KBM-7 (cell line): ENCODE measurements at places on chromosomes 3 and 15.

DNA sequence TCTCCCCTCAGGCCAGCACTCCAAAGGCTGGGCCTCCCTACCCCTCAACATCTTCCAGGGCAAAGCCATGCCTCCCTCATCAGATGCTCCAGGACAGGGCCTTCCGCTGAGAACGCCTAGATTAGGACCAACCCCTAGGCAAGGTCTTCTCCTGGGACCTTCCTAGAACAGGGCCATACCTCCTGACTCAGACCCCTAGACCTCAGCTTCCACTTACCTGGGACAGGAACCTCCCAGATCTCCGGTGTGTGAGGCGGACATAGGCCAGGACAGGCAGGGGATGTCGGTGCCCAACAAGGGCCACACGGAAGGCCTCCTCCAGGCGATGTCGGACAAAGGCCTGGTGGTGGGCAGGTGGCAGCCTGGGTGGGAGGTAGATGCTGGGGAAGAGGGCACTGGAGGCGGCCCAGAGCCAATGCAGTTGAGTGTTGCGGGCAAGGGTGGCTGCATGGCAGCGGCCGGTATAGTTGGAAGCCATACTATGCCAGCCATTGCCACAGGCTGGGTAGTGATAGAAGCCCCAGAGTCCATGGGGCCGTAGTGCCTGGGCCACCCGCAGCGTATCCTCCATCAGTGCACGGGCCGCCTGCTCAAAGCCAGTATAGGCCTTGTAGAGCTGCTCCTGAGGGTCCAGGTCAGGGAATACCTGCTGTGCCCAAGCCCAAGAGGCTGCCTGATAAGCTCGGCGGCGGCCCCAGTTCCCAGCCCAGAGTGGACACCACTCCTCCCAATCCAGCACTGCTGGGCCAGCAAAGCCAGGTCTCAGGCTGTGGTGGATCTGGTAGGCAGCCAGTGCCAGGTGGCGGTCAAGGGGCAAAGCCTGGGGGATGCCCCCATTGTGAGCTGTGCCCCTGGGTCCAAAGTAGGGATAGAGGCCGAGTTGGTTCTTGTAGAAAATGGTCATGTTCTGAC, 2.5 kb upstream of the IFRD2 start:
- DNase-seq: no peak

GRCh38 chr3:98556164-98557130, 24.7 kb downstream of the GPR15 start:
- DNase-seq: peak; percentile 94

GRCh38 chr15:98823012-98823458, 174.7 kb downstream of the IGF1R start:
- peak; percentile 81 for DNase-seq

GRCh38 chr15:72229076-72229946, 1.7 kb downstream of the PKM start:
- DNase-seq: peak; percentile 49

DNA sequence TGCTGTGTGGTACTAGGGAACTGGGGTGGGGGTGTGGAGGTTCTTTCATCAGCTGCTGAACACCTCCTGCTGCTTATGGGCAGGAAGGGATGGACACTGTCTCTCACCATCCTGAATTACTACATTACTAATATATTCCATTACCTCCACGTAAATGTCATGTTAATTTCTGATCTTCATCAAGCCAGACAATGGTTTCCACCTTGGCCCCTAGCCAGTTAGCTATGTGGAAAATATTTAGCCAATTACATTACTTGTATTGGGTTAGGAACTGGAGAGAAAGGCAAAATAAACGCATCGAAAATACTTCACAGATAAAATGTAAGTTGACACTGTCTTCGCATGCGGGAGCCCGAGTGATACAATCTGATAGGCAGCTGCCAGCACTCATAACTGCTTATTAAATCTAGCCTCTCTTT, 95.1 kb downstream of the FOXP1 start:
- DNase-seq: no peak

GRCh38 chr3:60188803-60189202, 1062.4 kb downstream of the FHIT start:
- DNase-seq: no peak

DNA sequence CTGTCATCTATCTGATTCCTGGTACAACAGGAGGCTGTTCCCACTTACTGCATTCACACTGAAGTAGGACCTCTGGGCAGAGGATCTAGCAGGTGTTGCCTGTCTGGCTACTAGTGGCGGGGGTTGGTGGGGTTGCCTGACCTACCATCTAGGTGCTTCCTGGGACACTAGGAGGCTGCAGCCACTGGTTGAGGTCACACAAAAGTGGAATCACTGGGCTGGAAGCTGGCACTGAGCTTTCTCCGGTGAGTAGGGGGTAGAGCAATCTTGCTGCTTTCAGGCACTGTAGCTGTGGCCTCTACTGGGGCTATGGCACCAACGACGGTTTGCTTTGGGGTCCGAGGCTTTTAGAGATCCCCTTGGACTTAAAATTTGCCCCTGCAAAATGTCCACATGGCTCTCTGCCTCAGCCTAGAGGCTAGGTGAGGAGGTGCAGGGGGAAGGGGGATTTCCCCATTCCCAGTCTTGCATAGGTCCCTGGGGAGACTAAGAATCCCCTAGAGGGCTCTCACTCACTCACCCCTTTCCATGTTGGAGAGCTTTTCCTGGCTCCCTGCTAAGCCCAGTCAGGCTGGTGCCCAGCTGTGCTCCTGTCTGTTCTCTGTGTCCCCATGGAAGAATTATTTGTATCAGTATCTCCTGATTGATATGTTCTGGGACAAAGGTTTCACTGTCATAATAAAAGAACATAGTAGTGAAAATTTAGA, 397.7 kb upstream of the EPHA6 start:
- DNase-seq: no peak

DNA sequence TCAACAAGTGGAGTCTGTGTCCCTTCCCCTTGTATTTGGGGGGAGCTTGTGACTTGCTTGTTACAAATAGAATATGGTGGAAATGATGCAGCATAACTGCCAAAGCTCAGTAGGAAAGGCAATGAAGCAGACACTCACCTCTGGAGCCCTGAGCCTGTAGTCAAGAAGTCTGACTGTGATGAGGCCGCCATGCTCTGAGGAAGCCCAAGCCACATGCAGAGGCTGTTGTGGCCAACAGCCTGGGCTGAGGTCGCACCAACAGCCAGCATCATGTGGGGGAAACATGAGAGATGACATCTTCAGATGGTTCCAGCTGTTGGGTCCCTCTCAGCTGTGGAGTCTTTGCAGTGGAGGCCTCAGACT, 161.4 kb downstream of the CHSY1 start:
- no peak for DNase-seq

- no peak for DNase-seq
Measured at GRCh38 chr3:14505001-14505802, 34.9 kb downstream of the GRIP2 start.

DNA sequence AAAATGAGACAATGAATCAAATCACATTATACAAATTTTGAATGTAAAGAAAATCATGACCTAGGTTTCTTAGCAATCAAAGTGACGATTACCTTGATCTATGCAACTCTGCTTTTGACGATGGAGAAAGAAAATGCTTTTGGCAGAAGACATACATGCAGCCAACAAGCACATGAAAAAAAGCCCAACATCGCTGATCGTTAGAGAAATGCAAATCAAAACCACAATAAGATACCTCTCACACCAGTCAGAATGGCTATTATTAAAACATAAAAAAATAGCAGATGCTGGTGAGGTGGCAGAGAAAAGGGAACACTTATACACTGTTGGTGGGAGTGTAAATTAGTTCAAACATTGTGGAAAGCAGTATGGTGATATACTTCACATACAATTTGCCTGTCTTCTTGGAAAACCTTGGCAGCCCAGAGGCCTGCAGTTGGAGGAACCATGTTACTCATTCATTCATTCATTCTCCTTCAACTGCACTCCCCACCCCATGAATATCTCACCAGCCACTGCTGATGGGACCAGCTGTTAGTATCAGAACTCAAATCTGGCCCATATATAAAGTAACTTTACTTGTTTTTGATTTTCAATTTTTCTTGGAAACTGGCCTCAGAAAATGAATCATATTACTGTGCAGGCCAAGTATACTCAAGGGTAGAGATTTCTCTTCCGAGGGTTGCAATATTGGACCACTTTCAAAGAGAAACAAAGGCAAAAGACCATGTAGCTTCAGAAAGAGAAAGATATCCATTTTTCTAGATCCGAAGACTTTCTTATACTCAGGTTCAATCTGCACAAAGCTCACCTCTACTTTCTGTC, 358.6 kb upstream of the ARHGEF26 start:
- no peak for DNase-seq

DNA sequence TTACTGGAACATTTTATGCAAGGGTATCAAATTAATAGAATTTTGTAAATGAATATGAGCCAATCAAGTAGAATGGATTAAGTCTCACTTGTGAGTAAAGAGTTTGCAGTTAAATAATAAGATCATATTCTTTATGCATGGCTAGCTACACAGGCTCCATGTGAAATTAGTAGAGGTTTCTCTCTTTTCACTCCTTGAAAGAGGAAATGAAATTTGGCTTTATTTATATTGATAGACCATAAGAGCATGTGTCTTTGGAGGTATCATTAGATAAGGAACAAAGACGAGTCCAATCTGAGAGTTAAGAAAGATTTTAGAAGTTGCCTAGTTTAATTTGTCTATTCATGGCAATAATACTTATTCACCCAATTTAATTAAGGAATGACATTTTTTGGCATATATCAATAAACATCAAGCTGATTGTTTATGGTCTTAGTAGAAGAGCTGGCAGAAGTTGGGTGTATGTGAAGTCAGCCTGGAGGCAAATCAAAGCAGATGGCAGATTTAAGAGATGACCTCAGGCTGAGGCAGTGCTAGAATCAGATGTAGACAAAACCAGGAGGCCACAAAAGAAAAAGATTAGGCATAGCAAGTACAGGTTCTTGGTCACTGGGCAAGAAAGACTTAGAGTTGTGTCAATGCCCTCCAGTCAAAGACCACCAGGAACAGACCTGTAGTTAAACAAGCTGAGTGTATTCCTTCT, 406.5 kb upstream of the ARHGEF26 start:
- DNase-seq: no peak

DNA sequence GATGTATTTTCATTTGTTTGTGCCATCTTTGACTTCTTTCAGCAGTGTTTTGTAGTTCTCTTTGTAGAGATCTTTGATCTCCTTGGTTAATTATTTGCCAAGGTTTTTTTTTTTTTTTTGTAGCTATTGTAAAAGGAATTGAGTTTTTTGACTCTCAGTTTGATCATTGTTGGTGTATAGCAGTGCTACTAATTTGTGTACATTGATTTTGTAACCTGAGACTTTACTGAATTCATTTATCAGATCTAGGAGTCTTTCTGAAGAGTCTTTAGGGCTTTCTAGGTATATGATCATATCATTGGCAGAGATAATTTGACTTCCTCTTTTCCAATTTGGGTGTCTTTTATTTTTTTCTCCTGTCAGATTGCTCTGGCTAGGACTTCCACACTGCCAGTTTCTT, 42.2 kb upstream of the POMGNT2 start:
- DNase-seq: peak; percentile 45

GRCh38 chr3:8579096-8579495, 65.5 kb downstream of the SSUH2 start:
- DNase-seq: peak; percentile 2

DNA sequence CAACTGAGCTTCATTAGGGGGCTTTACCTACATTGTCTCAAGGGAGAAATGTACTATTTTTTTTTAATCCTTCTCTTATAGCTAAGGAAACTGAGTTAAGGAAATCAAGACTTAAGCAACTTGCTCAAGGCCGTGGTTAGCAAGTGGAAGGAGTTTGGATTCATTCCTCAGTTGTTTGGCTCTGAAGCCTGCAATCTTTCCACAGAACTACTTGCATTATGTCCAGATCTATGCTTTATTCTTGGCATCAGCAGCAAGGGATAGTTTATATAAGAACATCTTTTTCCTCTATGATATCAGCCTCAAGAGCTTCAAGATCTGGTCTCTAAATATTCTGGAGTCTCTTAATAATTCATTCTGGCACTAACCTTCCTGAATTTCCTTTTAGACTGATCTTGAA, 182.4 kb downstream of the SV2B start:
- DNase-seq: no peak

DNA sequence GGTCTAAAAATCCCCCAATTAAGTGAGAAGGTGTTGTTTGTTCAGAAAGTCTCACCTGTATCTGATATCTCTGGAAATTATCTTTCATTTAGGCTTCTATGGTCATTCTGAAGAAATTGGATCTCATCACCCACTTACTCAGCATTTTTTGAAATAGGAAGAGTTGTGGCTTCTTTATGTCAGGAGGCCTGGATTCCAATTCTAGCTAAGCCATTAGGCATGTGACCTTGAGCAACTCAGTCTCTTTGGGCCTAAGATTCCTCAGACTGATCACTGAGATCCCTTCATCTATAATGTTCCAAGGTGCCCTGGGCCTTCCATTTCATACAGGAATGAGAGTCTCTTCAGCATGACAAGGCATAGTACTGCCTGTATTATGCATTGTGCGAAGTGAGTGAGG, 70.3 kb downstream of the ARHGEF26 start:
- DNase-seq: no peak

DNA sequence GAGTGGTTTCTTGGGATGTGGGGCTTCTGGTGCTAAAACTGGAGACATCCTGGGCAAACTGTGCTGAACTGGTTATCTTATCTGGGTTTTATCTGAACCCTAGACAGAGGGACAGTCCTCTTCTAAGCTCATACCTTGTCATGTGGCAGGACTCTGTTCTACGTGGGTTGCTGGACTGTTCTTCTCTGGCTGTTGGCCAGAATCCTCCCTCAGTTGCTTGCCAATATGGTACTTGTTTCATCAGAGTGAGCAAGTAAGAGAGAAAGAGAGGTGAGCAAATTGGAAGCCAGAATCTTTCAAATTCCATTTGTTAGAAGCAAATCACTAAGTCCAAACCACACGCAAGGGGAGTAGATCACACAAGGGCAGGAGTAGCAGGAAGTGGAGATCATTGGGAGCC, 291.5 kb upstream of the TBL1XR1 start:
- no peak for DNase-seq

GRCh38 chr3:13075318-13075717, 2.1 kb upstream of the IQSEC1 start:
- DNase-seq: peak; percentile 51

GRCh38 chr3:83039422-83039821, 1278.0 kb upstream of the GBE1 start:
- DNase-seq: no peak

GRCh38 chr15:39468331-39468730, 112.5 kb upstream of the THBS1 start:
- peak; percentile 78 for DNase-seq

- DNase-seq: no peak
Measured at GRCh38 chr15:99735868-99736267, 2.6 kb upstream of the LYSMD4 start.
